ENCODE measurements at places on chromosomes 7 and 10. TPM values are rescaled to one million over a fixed set of nuclear protein-coding genes. Genes with fewer than 3 reads are reported as not detected.

DNA sequence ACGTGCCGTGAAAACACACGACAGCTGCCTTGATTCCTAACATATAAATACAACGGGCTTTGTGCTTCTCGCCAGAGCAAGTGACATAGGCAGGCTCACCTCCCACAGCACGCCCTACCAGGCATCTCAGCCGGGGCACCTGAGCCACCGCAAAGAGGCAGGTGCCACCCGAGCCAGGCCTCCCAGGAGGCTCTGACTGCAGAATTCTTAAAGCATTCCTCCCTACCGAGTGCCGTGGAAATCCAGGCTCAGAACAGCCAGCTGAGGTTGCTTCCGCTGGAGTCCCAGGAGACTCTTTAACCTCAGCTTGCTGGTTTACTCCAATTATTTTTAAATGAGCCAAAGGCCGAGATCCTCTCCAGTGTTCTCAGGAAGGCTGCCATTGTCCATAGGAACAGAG, 206.5 kb downstream of the USP6NL start:
- peaks cover 11% of the 10 kb centered on the region for H3K4me1 ChIP-seq
- no peak overlapping the region for H3K27ac ChIP-seq
- H3K27me3 ChIP-seq: no peaks in the 10 kb centered on the region
- no peak overlapping the region for H3K4me3 ChIP-seq
- H3K36me3 ChIP-seq: no peaks in the 10 kb centered on the region
- DNase-seq: no peak

GRCh38 chr10:84946904-84947303, 618.5 kb downstream of the CCSER2 start:
- H3K4me3 ChIP-seq: no peak overlapping the region
- no peaks in the 10 kb centered on the region for H3K27me3 ChIP-seq
- no peaks in the 10 kb centered on the region for H3K36me3 ChIP-seq
- no peak overlapping the region for H3K27ac ChIP-seq

- H3K4me3 ChIP-seq: peak overlapping the region; percentile 77
- peak overlapping the region; percentile 72 for H3K27ac ChIP-seq
- H3K4me1 ChIP-seq: peaks cover 14% of the 10 kb centered on the region
- no peak for DNase-seq
Observed at GRCh38 chr7:1158203-1159126, 1.5 kb downstream of the ZFAND2A start.

DNA sequence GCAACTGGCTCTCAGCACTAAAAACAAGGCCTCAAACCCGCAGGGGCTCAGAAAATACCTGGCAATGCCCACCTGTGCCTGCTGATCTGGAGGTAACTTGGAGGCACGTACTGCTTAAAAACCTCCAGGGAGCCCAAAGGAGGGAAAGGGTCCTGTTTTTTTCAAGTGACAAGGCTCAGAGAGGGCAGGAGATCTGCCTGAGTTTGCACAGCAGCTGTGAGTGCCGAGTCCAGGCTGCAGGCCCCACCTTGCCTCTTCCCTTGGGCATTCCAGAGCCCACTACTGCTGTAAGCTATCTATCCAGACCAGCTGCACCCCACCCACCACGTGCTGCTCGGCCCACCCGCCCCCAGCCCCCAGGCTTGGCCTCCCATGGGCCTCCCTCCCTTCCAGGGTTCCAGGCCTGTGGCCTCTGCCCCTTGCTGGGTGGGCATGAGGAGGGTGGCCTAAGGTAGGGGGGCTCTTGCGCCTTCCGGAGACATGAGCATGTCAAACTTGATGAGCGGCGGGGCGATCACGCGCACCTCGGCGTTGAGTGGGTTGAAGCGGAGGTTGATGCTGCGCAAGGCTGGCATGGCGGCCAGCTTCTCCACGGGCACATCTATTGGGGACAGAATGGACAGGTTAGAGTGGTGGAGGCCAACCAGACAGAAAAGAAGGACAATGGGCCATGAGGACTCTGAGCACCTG, 17.2 kb upstream of the NPFFR1 start:
- H3K4me1 ChIP-seq: no peaks in the 10 kb centered on the region
- H3K27me3 ChIP-seq: no peaks in the 10 kb centered on the region
- H3K4me3 ChIP-seq: no peak overlapping the region

DNA sequence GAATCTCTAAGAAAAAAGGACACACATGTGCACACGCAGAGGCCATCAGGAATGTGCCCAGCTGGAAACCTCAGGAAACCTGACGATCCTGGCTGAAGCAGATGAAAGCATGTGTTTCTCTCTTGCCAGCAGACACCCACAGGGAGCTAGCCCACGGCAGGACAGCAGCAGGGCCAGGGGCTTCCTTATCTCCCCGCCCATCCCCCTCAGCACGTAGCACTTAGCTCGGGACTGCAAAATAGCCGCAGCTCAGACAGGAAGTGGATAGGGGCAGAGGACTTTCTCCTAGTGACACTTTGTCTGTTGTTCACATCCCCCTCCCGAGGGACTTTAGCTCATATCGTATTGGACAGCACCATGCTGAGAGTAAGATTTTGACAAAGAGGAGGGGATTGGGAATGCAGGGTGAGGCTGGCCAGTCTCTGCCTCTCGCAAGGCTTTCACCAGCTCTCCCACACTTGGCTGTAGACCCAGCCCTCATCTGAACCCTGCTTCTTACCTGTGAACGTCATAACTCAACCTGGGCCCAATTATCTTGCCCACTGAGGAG, 63.8 kb downstream of the MKI67 start:
- H3K4me3 ChIP-seq: no peak overlapping the region
- H3K27me3 ChIP-seq: no peaks in the 10 kb centered on the region
- H3K27ac ChIP-seq: 0 out of 2 replicates have a peak overlapping the region, but pooled peaks have one; percentile 52
- peaks cover 29% of the 10 kb centered on the region for H3K4me1 ChIP-seq
- no peaks in the 10 kb centered on the region for H3K36me3 ChIP-seq
- no peak for DNase-seq

DNA sequence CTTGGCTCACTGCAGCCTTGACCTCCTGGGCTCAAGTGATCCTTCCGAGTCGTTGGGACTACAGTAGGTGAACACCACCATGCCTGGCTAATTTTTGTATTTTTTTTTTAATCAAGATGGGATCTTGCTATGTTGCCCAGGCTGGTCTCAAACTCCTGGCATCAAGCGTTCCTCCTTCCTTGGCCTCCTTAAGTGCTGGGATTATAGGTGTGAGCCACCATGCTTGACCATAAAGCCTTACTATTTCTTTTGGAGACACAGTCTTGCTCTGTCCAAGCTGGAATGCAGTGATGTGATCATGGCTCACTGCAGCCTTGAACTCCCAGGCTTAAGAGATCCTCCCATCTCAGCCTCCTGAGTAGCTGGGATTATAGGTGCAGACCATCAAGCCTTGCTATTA, 12.6 kb downstream of the TFAM start:
- no peaks in the 10 kb centered on the region for H3K27me3 ChIP-seq
- no peaks in the 10 kb centered on the region for H3K4me1 ChIP-seq
- DNase-seq: no peak

- H3K27me3 ChIP-seq: no peaks in the 10 kb centered on the region
- no peak for DNase-seq
- H3K27ac ChIP-seq: no peak overlapping the region
- H3K4me3 ChIP-seq: no peak overlapping the region
- H3K4me1 ChIP-seq: peaks cover 9% of the 10 kb centered on the region
Observed at GRCh38 chr7:117623606-117624005, 143.8 kb downstream of the CFTR start.

- no peak overlapping the region for H3K4me3 ChIP-seq
- H3K27me3 ChIP-seq: no peaks in the 10 kb centered on the region
- no peak for DNase-seq
- peaks cover 7% of the 10 kb centered on the region for H3K4me1 ChIP-seq
- no peaks in the 10 kb centered on the region for H3K36me3 ChIP-seq
Observed at GRCh38 chr10:94224656-94225055, 138.1 kb downstream of the NOC3L start.

GRCh38 chr7:99393355-99394187, 14.8 kb downstream of the PDAP1 start:
- H3K4me3 ChIP-seq: peak overlapping the region; percentile 77
- peak; percentile 88 for DNase-seq
- no peaks in the 10 kb centered on the region for H3K27me3 ChIP-seq
- H3K36me3 ChIP-seq: peaks cover 32% of the 10 kb centered on the region
- peaks cover 12% of the 10 kb centered on the region for H3K4me1 ChIP-seq
- peak overlapping the region; percentile 98 for H3K27ac ChIP-seq

- no peak for DNase-seq
- peak overlapping the region; percentile 4 for H3K4me3 ChIP-seq
- H3K36me3 ChIP-seq: no peaks in the 10 kb centered on the region
- H3K4me1 ChIP-seq: peaks cover 40% of the 10 kb centered on the region
- peak overlapping the region; percentile 33 for H3K27ac ChIP-seq
- peaks cover 29% of the 10 kb centered on the region for H3K27me3 ChIP-seq
Observed at GRCh38 chr7:151010307-151011096, 13.8 kb downstream of the ATG9B start.

- peaks cover 3% of the 10 kb centered on the region for H3K27me3 ChIP-seq
- peaks cover 8% of the 10 kb centered on the region for H3K36me3 ChIP-seq
- no peak overlapping the region for H3K27ac ChIP-seq
- peaks cover 5% of the 10 kb centered on the region for H3K4me1 ChIP-seq
- no peak overlapping the region for H3K4me3 ChIP-seq
- DNase-seq: peak; percentile 73
Observed at GRCh38 chr10:119602241-119603095, 5.7 kb upstream of the TIAL1 start.

GRCh38 chr7:25653384-25653783, 425.1 kb upstream of the NPVF start:
- H3K27ac ChIP-seq: no peak overlapping the region
- H3K4me1 ChIP-seq: peaks cover 7% of the 10 kb centered on the region
- no peaks in the 10 kb centered on the region for H3K36me3 ChIP-seq
- no peaks in the 10 kb centered on the region for H3K27me3 ChIP-seq

- no peak overlapping the region for H3K4me3 ChIP-seq
- H3K36me3 ChIP-seq: peaks cover 58% of the 10 kb centered on the region
- no peak overlapping the region for H3K27ac ChIP-seq
Observed at GRCh38 chr7:94429153-94429552, 34.5 kb downstream of the COL1A2 start.

DNA sequence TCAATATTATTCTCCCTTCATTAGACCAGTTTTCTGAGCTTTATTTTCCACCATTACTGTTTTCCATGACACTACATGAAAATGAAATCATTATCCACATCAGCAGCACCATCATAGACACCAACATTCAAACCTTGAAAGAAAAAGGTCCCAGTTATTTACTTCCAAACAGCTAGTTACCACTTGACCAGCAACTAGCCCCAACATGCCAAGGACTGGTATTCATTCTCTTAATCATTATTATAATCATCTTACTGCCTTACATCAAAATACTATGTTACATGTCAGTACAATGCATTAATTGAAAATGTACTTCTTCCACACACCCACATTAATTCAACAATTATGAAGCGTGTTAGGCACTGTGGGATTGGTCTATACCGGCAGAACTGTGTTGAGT, 199.4 kb downstream of the TSPAN12 start:
- H3K4me1 ChIP-seq: no peaks in the 10 kb centered on the region
- no peak for DNase-seq
- 0 out of 2 replicates have a peak overlapping the region, but pooled peaks have one; percentile 39 for H3K27ac ChIP-seq
- H3K4me3 ChIP-seq: no peak overlapping the region
- H3K36me3 ChIP-seq: no peaks in the 10 kb centered on the region
- no peaks in the 10 kb centered on the region for H3K27me3 ChIP-seq

- no peak for DNase-seq
- peaks cover 3% of the 10 kb centered on the region for H3K27me3 ChIP-seq
- H3K4me3 ChIP-seq: no peak overlapping the region
- no peak overlapping the region for H3K27ac ChIP-seq
- peaks cover 14% of the 10 kb centered on the region for H3K4me1 ChIP-seq
Observed at GRCh38 chr10:76352300-76352699, 920.9 kb downstream of the LRMDA start.

TMEM273 gene
- total RNA-seq: 0.27 TPM

SFTPA1 gene
- total RNA-seq: 4.4 TPM

VPS41 gene
- total RNA-seq: 50.3 TPM

ABCB4 gene
- 1.1 TPM for total RNA-seq

ICA1 gene
- 33.4 TPM for total RNA-seq
